MV-4-11 (cell line): ENCODE measurements at places on chromosomes 5 and 9.
A peak's percentile ranks its signal among the peaks of the same experiment; 100 is the strongest.

DNA sequence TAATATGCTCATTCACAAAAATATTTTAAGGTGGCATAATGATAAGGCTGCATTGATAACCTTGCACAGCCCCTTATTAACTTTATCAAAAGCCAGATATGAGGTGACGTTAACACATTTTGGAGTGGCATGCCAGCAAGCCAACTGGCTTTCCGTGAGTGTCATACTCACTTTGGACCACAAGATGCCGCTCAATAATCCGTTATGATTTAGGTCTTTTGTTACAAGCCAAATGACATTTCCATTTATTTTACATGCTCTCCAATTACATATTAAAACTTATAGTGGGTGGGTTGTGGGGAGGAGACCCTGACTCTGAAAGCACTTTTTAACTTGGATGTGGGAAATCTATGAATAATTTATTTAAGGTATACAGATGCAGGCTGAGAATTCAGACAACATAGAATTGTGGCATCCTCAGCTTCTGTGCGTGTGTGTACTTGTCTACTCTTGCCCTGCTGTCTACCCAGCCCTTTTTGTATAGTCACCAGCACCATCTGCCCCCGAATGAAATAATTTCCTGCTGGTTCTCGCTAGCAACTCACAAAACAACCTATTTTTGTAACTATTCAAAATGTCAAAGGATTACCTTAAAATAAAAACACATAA lies 305.1 kb downstream of the PSAT1 start:
- peak; percentile 13 for DNase-seq

GRCh38 chr5:91313757-91314673 lies 69.1 kb downstream of the ARRDC3 start:
- DNase-seq = peak; percentile 98

- DNase-seq = no peak
These were observed 28.8 kb upstream of the RASGRF2 start for GRCh38 chr5:80931411-80931810.

- DNase-seq = no peak
These were observed 214.1 kb upstream of the MEF2C start for GRCh38 chr5:89097103-89097502.

- DNase-seq = no peak
These were observed 164.4 kb downstream of the SEMA5A start for GRCh38 chr5:9381464-9381863.

- peak; percentile 42 for DNase-seq
These were observed 39.0 kb downstream of the SMARCA2 start for GRCh38 chr9:2053883-2054845.

- no peak for DNase-seq
These were observed 23.6 kb upstream of the SHB start for GRCh38 chr9:38092656-38093055.
